Hematopoietic multipotent progenitor cell treated with erythropoietin and hydrocortisone succinate and interleukin-3 and kit ligand, for 17 days (in vitro differentiated cells): ENCODE measurements at places on chromosomes 6 and 20.

DNA sequence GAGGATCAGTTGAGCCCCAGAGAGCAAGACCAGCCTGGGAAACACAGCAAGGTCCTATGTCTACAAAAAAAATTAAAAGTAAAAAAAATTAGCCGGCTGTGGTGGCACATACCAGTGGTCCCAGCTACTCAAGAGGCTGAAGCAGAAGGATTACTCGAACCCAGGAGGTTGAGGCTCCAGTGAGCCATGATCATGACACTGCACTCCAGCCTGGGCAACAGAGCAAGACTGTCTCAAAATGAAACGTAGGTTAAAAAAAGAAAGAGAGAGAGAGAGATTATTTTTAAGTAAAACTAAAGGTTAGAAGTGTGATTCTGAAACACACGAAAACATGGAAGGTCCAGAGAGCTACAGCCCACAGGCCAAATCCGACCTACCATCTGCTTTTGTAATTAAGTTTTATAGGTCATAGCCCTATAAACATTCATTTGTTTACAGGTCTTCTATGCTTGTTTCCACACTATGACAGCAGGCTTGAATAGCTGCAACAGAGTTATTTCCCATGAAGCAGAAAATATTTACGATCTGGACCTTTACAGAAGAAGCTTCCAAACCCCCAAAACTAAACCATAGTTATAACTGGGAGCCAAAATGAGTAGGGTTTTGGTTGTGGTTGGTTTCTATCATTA lies 279.7 kb downstream of the GMDS start:
- no peak for DNase-seq

- DNase-seq = no peak
These were observed 169.0 kb downstream of the QKI start for GRCh38 chr6:163583558-163583957.

- no peak for DNase-seq
These were observed 7.3 kb upstream of the TENT5A start for GRCh38 chr6:81759782-81760181.

- DNase-seq = no peak
These were observed 28.8 kb downstream of the AK9 start for GRCh38 chr6:109662192-109662591.

DNA sequence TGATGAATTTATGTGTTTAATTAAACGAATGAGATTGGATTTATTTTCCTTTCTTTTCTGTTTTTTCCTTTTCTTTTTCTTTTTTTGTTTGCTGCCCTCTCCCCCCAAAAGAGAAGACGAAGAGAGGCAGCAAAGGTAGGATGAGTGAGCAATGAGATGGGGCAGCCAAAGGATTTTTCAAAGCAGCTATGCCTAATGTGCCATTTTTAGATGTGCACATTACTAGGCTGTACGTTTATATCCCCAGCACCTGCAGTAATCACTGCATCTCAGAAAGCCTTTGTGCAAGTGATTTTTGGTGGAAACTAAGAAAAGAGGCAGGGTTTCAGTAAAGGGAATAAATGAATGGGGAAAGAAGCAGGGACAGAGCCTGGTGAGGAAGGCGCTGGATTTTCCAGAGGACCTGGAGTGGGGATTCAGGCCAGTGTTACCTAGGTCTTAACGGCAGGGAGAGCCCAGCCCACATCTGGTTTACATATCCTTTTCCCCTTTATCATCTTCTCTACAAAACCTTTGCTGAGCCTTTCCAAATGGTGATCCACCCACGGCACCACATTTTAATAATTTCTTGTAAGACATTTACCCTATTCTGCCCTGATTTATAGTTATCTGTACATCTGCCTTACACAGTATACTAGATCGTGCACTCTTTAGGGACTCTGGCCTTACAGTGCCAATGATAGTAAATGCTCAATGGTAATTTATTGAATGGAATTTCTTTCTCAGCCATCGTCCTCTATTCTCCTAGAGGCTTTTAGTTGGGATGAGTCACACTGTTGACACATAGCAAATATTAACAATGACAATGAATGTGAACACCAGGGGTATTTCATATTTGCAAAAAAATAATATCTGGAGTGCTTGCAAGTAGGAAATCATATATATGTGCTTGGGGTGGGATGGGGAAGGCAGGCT lies 38.3 kb upstream of the ATXN1 start:
- no peak for DNase-seq

DNA sequence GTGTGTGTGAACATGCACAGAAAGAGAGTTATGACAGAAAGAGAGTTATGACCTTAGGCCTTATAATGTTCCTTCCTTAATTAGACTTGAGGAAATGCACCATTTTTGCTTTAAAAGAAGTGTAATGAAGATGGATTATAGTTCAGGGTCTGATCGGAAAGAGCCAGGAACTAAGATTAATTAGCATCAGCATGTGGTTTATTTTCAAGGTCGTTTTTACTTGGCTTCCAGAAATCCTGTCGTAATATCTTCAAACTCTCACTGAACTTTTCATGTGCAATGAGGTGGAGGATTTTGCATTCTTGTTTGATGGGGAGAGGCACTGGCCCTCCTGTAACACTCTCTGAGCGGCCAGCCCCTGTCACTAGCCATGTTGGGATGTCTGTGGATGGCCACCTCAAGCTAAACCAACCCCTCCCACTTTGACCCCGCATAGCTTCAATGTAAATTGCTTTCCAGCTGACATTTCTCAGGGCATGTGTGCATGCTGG lies 116.8 kb downstream of the CDC5L start:
- no peak for DNase-seq

DNA sequence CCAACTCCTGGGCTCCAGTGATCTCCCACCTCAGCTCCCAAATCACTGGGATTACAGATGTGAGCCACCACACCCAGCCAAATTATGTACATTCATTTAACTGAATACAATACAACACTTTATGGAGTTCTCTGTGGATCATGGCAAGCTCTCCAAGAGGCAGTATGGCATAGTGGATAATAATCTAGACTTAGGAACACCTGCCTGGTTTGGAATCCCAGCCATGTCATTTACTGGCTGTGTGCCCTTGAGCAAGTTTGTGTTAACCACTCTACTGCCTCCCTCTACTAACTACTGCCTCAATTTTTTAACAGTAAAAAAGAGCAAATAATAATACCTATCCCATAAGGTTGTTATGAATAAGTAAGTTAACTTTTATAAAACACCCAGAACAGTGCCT lies 1.9 kb upstream of the ETV7 start:
- no peak for DNase-seq

DNA sequence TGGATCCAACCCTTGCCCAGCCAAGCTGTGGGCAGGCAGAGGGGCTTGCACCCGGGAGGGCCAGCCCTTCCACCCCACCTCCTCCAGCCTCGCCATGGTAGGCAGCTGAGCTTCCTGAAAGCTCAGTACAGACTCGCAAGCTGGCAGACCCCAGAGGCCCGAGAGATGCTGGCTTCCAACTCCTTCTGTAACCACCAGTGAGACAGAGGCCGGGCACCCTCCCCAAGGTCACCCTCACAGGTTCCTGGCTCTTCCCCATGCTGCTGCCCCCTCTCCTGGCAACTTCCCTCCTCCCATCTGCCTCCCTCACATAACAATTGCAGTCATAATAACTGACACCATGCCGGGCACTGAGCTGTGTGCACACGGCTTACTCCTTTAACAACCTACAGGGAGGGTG lies 26.2 kb upstream of the NOL4L start:
- DNase-seq = no peak

DNA sequence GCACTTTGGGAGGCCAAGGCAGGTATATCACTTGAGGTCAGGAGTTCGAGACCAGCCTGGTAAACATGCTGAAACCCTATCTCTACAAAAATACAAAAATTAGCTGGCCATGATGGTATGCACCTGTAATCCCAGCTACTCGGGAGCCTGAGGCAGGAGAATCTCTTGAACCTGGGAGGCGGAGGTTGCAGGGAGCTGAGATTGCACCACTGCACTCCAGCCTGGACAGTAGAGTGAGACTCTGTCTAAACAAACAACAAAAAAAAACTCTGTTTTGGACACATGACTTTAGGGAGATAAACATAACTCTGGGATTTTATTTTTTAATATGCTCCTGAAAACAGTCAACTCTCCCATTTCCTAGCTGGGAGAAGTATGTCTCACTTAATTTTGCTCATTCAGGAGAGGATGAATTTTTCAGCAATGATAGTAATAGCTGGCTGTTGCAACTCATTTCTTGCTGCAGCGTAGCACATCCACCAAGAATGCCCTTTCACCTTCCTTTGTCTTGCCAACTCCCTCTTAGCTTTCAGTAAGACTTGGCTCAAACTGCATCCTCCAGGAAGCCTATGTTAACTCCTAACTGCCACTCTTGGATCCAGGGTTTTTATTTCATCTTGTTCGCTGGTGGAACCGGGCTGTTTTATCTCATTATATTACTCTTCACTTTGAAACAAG lies 24.3 kb downstream of the TOP1 start:
- DNase-seq = no peak

DNA sequence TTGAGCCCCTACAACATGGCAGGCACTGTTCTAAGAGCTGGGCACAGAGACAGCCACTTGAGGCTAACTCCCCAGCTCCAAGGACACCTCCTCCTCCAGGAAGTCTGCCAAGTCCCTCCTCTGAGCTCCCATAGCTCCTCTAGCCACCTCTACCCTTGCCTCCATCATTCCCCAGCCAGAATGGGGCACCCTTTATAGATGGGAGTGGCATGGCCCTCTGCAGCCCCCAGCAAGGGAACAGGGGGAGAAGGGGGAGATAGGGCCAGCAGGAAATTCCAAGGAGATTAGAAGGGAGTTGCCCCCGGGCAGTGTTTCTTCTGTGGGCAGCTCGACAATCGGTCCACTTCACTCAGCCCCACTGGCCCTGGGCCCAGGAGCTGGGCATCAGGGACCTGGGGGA lies 19.7 kb upstream of the TLDC2 start:
- no peak for DNase-seq

GRCh38 chr20:5045906-5046305 lies 44.6 kb upstream of the SLC23A2 start:
- no peak for DNase-seq

DNA sequence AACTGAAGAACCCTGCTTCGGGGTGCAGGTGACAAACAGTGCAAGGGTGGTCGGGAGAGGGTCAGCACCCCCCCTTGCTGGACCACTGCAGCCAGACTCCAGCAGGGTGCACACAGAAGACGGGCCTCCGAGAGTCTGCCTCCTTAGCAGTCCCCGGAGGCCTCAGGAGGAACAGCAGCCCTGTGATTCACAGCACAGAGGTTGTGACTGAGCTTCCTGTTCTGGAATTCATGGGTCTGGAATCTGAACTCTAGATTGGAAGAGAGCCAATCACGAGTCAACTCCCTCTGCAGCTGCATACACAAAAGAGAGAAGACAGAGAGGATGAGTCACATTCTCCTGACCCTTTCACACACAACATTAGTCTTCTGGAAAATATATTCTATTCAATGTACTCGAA lies 249.0 kb upstream of the OPRM1 start:
- no peak for DNase-seq

DNA sequence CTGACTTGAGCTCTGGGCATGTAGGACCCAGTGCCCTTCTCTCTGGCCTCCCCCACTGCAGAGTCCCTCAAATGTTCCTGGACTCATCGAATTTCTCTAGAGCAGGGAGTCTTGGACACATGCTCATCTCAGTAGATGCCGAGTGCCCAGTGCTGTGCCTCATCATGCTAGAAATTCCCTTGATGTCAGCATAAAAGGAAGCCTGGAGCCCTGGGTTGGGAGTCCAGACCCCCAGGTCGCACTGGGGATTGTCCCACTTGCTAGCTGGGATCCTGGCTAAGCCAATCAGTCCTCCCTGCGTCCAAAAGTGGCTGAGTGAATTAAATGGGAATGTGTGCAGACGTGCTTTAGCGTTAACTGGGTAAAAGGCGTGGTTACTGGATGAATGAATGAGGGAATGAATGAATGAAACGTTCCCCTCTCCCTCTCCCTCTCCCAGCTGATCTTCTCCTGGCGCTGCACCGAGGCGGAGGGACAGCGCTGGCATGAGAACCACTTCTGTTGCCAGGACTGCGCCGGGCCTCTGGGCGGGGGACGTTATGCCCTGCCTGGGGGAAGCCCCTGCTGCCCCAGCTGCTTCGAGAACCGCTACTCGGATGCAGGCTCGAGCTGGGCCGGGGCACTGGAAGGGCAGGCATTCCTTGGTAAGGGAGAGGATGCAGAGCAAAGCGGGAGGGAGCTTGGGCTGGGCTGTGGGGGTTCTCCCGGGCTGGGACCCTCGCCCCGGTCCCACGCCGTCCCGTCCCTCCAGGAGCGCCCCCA lies 1.6 kb upstream of the TOMM6 start:
- no peak for DNase-seq

- no peak for DNase-seq
These were observed 429 bp downstream of the AMD1 start for GRCh38 chr6:110874880-110875547.

DNA sequence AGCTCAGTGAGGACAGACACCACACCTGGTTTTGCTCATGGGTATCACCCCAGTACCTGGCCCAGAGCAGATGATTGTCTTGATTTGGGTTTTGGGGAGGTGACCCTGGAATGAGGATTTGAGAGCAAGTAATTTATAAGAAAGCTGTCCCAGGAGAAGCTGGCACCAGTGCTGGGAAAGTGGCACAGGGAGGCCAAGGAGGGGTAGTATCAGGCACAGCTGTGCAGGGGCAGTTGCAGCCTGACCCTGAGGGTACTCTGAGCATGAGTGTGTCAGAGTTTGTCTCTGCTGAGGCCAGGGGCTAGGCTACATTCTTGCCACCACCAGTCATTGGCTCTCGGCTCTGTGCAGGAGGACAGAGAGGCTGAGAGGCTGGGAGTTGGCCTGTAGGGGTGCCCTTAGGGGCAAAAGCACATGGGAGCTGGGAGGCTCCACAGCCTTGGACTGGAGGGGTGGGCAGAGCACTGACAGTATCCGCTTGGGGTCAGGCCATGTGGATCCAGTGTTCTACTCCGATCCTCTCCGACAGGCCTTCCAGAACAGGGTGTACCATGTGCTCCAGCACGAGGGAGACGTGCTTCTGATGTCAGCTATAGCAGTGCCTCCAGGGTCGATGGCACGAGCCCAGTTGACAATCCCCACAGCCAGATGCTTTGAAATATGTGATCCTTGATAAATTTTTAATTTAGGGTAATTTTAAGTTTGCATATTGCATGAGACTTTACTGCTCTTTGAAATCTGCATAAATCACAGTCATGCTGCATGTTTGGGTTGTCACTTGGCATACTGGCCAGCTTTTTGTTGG lies 121.3 kb downstream of the PHACTR3 start:
- no peak for DNase-seq

- no peak for DNase-seq
These were observed 163.6 kb downstream of the EYA4 start for GRCh38 chr6:133404728-133405127.

DNA sequence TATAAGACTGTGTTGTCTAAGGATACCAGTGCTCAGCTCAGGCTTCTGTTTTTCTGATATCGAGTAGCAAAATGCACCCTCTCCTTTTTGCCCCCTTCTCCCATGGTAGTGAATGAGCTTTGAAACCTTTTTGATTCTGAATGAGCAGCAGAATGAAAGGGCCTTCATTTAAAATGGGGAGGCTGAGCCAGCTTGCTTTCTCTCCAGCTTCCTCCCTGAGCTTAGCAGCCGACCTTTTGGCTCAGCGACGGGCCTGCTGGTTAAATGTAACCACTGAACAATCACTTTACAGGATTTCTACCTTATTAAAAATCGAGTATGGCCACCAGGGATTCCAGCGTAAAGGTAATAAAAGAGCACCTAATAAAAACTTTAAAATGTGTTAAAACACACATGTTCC lies 133.7 kb upstream of the SPACA1 start:
- DNase-seq = no peak

- no peak for DNase-seq
These were observed 13.1 kb upstream of the SAYSD1 start for GRCh38 chr6:39128106-39128505.
